ENCODE measurements at places on chromosomes 12 and 14. TPM values are rescaled to one million over a fixed set of nuclear protein-coding genes. Genes with fewer than 3 reads are reported as not detected.

- DNase-seq = peak; percentile 29
Measured at GRCh38 chr12:46267825-46268582, 839 bp downstream of the SLC38A1 start.

GRCh38 chr12:4957761-4958160 is 48.1 kb downstream of the KCNA1 start:
- DNase-seq = no peak

The KRT8 gene
- total RNA-seq = 629 TPM

- DNase-seq = no peak
Measured at GRCh38 chr12:113702836-113703235, 231.2 kb upstream of the LHX5 start.

DNA sequence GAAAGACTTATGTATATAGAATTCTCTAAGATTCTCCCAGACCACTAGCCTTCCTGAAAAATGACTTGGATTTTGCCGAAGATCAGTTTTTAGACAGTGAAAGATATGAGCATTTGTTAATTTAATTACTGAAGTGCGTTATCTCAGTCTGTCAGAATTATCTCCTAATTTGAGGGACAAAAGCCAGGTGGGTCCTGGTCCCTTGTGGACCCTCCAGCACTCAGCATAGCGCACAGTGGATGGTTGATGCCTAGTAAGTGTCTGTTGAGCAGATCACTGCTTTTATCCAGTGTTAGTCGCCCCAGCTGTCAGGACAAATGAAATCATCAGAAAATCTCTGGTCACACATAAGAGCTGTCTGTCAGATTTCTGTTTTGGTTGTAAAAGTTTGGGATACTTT is 80.4 kb downstream of the EML1 start:
- DNase-seq = no peak

DNA sequence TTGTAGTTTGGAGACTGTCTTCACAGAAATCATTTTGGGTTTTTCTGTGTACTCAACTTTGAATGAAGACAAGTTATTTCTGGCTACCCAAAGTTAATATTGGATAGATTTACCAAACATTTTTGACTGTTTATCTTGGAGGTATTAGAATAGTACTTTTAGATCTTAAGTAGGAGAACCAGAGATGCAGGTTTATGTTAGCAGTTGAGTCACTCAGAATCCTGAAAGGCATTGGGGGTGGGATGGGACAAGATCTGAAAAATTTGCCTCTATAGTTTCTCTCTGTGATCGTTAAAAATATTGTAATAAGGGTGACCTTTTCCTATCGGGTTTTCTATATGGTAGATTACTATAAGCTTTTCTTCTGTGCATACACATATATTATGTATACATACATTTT is 112.3 kb downstream of the TTC6 start:
- no peak for DNase-seq

DNA sequence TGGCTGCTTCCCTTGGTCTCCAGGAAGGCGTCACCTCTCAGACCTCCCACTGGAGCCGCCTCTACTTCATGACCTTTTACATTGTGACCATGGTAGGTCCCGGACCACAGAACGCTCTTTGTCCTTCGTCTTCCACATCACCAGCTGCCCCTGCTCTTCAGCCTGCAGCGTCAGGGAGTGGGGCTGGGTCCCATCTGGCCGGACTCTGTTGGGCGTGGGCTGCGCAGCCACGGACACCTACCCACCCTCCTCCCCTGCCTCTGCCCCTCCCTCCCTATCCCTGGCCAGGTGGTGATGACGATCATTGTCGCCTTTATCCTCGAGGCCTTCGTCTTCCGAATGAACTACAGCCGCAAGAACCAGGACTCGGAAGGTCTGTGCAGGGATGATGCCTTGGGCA is 43.3 kb downstream of the SLC8B1 start:
- DNase-seq = no peak

GRCh38 chr12:126247936-126248335 is 1182.7 kb downstream of the AACS start:
- no peak for DNase-seq

The SERPINA9 gene
- not detected for total RNA-seq

The HOXC12 gene
- total RNA-seq = not detected

The PRH2 gene
- total RNA-seq = not detected

Measured in thyroid gland (tissue), 4 donors.